ENCODE measurements at places on chromosomes 11 and 22.

GRCh38 chr11:5384335-5384734, 723 bp downstream of the OR51M1 start:
- DNase-seq = no peak

- DNase-seq = no peak
Observed at GRCh38 chr11:69652999-69653398, 12.0 kb downstream of the CCND1 start.

DNA sequence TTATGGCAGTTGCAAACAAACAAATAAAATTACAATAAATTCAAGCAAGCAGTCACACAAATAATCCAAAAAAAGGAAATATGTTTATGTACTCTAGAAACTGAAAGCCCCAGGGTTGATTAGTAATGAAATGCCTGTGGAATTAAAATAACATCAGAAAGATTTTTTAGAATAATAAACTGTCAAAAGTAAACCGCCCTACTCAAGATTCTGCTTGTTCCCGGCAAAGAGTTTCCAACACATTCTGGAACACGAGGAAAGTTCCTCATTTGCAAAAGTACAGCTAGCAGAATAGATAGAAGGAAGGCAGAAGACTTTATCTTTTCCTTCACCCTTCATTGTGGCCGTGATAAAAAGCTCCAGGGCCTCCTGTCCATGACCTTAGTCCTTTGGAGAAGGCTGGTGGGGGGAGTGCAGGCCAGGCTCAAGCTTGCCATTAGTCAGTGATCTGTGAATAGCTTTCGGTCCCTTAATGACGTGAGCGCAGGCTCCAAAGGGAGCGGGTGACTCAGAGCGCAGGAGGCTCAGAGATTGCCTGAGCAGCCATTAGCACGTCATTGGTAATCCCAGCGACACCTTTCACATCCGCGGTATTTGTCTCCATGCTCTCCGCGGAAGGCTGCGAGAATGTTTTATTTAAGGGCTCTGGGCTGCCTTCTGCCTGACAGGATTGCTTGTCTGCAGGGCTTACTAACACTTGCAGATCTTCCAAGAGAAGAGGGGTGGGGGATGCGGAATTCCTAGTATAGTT, 458.3 kb downstream of the METTL15 start:
- DNase-seq = peak; percentile 66

- DNase-seq = no peak
Observed at GRCh38 chr11:64848214-64848825, 3.9 kb upstream of the CDC42BPG start.

DNA sequence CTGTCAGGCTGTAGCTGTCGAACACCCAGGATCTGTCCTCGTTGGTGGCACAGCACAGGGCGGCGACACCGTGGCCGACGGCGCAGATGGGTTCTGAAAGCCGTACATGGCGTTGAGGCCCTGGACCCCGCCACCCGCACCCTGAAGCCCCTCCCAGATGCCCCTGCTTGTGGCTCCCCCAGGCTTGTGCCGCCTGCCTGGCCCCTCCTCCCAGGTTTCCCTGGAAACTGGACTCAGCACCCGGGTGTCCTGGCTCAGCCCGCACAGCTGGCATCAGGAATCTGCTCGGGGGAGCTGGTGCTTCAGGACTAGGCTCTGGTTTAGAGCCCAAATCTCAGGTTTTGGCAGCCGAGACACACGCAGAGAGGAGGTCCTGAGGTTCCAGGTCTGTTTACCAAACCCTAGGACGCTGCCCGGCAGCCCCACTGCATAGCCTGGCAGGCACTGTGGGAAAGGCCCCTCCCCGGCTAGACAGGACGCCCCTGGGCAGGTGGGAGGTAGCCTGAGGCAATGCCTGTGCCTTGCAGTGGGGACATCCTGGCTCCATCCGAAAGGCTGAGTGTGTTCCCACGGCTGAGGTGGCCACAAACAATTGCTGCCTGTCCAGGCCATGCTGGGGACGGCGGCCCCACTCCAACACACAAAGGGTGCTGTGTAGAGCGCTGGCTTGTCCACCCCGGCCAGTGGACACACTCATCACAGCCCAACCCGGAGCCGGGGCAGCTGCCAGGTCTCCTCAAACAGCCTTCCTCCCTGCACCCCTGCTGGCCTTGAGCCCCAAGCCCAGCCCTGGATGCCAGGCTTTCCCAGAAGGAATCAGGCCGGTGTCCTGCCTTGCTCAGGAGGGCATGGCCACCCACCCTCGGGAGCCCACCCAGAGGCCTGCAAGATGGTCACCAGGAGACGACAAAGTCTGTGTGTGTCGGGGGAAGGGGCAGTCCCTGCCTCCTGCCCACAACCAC, 4.6 kb downstream of the GATD1 start:
- DNase-seq = no peak

GRCh38 chr22:23231471-23232093, 51.3 kb downstream of the BCR start:
- no peak for DNase-seq

- DNase-seq = no peak
Observed at GRCh38 chr11:17206463-17206862, 1.3 kb downstream of the PIK3C2A start.
